ENCODE measurements at places on chromosomes 6 and 20.

DNA sequence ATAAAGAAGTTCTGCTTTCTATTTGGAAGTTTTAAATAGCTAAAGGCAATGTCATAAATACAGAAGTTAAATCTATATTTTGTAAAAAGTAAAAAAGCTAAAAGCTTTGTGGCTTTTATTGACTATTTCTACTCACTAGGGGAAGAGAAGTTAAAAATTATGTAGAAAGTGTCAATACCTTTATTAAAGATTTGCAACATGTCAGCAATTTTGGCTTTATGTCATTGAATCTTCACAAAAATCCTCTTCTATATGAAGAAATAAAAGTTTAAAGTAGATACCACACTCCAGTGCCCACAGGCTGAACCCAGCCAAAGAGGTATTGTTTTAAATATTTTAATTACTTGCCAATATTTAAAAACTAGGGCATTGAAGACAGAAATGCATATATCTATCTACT is 160.6 kb upstream of the HSF2 start:
- no peak for DNase-seq

GRCh38 chr6:20408851-20409250 is 7.2 kb downstream of the E2F3 start:
- no peak for DNase-seq

GRCh38 chr6:80466981-80467380 is 360.5 kb downstream of the BCKDHB start:
- no peak for DNase-seq

- DNase-seq = no peak
Observed at GRCh38 chr20:55252521-55252920, 752.8 kb downstream of the CBLN4 start.

GRCh38 chr6:40714576-40715564 is 127.7 kb upstream of the LRFN2 start:
- DNase-seq = no peak

DNA sequence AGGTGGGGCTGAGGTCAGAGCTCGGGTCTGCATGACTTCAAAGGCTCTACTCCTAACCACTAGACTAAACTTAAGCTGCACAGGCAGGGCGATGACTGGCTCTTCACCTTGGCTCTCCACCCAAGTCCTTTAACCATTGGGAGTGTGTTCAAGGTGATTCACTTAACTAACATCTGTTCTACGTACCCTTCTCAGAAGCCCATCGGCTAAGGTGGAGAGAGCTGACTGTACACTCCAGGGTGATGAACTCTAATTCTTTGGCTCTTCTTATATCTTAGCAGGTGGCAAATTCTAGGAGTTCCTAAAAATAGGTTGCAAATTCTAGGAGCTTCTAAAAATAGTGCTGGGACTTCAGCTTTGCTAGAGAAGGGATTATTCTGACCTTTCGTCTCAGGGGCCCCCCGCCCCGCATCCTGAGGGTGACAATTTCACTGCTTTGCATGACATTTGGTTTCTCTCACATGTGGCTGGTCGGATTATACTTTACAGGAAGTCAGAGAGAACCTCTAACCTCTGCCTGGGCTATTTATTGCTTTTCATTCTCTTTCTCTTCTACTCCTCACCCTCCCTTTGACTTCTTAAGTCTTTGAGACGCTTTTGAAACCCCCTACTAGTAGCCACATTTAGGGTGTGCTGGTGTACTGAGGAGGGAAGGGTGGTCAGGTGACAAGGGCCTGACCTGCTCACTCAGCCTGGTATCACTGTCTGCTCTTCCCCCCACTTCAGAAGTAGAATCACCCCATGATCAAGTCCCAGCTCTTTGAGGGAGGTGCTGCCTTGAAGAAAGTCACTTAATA is 55.5 kb downstream of the PRDM1 start:
- DNase-seq = peak; percentile 35

DNA sequence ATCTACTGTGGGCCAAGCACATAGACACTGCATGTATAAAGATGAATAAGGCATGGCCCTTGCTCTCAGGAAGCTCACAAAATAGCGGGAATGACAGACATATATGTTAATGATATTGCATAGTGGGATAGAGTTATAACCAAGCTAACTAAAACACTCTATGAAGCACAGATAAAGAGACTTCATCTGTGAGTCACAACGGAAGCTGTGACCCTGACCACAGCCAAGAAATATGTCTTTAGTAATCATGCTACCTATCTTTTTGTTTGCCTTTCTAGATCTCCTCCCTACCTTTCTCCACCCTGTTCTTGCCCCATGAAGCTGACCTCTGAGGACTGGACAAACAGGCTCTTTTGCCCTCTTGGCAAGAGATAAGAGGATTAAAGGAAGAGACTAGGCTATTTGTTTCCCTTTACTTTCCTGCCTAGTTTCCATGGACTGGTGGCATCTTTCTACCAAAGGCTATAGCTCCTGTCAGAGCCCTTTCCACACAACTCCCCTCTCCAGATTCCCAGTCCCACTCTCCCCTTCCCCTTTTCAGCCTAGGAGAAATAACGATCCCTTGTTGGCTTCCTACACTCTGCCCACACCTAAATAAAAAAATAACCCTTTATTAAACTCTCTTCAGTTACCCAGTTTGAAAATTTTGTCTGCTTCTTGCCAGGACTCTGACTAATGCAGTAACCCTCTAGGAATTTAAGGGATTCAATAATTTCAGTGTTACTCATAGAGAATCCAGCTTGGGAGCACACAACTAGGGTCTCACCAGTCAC is 504.9 kb upstream of the MARCKS start:
- DNase-seq = no peak

DNA sequence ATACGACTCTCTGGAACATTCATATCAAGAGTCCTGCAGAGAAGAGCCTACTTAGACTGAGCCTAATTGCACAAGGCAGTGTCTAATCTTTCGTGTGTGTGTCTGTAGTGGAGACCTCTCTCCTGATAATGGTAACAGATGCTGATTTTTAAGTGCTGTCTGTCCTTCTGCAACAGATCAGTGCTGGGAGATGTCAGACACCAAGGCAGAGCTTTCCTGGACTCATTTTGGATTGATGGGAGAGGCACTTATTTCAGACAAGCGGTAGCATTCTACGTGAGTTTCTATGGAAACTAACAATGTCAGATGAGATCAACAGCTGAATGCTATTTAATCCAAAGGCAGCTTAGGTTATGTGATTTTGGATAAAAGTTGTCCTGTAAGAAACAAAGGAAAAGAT is 167.6 kb downstream of the PLCB4 start:
- DNase-seq = no peak

GRCh38 chr20:54995553-54995952 is 520.2 kb downstream of the DOK5 start:
- DNase-seq = no peak

DNA sequence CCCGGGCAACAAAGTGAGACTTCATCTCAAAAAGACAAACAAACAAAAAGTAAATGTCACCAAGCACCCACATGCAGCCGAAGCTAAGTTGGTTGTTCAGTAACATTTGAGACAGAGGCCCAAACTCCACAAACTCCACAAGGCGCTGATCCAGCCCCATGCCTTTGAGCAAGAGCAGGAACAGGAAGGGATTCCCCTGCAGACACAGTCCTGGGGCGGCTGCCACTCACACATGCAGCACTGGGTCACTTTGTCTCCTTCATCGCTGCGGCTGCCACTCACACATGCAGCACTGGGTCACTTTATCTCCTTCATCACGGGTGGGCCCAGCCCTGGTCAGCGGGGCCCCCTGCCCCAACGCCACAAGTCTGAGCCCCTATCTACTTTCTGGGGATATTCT is 246.9 kb upstream of the RREB1 start:
- DNase-seq = no peak

- no peak for DNase-seq
Observed at GRCh38 chr6:128280960-128281359, 239.4 kb downstream of the PTPRK start.

- no peak for DNase-seq
Observed at GRCh38 chr6:29827579-29828470, at the start of gene HLA-G. Gene HLA-G, plus strand, starts transcription at chr6:29827825. Its CDS starts 20 bp downstream, at chr6:29827845.

GRCh38 chr20:59945731-59946130 is 5.5 kb downstream of the FAM217B start:
- DNase-seq = no peak

DNA sequence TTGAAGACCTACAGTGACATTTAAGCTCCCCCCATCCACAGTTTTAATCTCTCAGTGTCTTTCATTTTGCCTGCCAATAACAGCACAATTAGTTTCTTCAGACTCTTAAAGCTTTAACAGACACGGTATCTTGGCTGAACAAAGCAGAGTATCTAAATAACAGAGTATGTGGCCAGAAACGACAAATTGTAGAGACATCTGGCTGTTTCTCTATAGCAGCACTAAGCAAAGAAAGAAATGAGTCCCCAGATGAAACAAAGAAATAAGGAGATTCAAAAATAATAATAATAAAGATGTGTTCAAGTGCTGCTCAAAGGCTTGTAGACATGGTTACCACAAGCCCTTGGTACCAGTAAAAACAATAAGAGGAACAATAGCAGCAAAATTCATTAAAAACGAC is 97.8 kb upstream of the HDAC2 start:
- no peak for DNase-seq

GRCh38 chr6:36752886-36753506 is 55.4 kb downstream of the RAB44 start:
- DNase-seq = no peak

DNA sequence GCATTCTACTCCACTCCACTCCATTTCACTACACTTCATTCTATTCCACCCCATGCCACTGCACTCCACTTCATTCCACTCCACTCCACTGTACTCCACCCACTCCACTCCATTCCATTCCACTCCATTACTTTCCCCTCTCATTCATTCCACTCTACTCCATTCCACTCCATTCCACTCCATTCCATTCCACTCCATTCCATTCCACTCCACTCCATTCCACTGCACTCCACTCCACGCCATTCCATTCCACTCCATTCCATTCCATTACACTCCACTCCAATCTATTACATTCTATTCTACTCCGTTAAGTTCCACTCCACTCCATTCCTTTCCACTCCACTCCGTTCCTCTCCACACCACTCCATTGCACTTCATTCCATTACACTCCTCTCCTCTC is 25.0 kb upstream of the DEFB125 start:
- DNase-seq = no peak

GRCh38 chr6:110328259-110328658 is 29.9 kb downstream of the METTL24 start:
- no peak for DNase-seq

GRCh38 chr6:39074486-39074885 is 25.9 kb downstream of the GLP1R start:
- DNase-seq = no peak

- DNase-seq = no peak
Observed at GRCh38 chr20:50392138-50392866, 117.9 kb upstream of the PTPN1 start.

DNA sequence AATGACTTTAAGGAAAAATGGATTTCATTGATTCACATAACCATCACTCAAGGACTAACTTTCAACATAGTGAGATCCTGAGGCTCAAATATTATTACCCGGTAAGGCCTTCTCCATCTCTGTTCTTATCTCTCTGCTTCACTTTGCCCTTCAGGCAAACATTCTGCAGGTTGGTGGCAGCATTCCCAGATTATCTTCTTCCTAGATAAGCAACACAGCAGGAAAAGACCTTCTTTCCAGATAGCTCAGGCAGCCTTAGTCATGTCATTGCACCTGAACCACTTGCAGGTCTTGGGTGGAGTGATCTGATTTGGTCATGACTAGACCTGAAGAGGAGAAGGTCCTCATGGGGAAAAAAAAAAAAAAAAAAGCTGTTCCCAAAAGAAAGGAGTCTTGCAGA is 5.3 kb upstream of the HIVEP2 start:
- no peak for DNase-seq

- no peak for DNase-seq
Observed at GRCh38 chr6:132298344-132298949, 102.8 kb downstream of the MOXD1 start.

DNA sequence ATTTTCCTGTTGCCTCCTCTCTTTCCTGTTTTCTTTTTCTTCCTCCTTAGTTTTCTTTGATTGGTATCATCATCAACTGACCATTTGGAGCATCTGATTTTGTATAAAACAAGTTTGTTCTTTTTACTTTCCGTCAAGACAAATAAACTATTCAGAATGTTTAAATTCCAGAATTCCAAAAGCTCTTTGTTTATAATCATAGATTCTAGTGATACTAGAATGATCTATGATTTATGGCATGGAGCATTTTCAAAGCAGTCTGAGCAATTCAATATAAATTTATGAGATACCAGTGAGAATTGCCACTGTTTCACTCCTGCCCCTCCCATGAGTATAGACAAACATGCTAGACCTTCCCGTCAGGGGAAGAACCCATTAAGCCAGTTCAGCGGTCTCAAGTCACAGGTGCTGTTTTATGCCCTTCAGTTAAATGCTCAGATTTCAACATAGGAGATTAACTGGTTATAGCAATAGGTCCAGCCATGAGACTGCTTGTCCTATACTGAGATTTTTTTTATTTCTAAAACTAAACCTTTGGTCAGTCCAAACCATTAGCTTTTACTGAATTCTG is 60.7 kb downstream of the GRIK2 start:
- DNase-seq = no peak

GRCh38 chr20:63267691-63268090 is 4.9 kb upstream of the ARFGAP1 start:
- no peak for DNase-seq

DNA sequence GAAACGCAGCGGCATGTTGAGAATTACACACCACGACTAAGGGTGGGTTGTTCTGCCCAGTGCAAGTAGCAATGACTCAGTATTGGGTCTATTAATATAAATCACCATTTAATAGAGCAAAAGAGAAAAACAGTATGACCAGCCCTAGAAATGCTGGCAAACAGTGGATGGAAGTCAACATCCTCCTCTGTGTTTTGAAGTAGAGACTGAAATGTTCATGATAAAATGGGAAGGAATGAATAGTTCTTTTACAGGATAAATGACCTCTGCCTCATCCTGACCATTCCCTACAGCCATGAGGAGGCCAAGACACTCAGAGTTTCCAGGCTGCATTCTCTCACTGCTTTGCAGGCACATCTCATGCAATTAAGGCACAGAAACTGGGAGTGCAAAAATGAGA is 111.8 kb downstream of the PSMB1 start:
- DNase-seq = no peak

DNA sequence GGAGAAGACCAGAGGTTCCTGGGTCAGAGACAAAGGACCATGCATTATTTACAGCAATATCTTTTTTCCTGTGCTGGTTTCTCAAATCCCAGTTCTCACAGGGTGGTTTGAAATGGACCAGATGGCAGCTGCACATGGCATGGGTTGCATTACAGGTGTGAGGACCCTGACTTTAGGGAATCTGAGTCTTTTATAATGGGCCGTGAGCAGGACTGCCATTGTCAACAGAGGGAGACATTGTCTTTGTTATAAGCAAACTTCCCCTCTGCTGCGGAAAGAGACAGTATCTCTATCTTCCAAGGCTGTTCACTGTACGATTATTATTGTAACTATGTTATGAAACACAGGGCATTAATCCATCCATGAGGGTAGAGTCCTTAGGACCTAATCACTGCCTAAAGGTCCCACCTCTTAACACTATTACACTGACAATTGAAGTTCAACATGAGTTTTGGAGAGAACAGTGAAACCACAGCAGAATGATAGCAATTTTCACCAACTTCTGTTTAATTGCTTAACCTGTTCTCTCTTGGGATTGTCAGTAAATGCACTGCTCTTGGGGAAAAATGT is 156.1 kb upstream of the AGPAT4 start:
- no peak for DNase-seq

Data from activated T-helper 2 cell treated with anti-CD3 and anti-CD28 coated beads, Interferon-gamma antibody, Interleukin-2, Interleukin-4, amounts not matched to agents 10 μg/mL and 5 μg/mL and 100 μg/mL, durations not matched to agents 14 hours and 24 hours and 36 hours (primary cell).